Activated naive CD4-positive, alpha-beta T cell treated with Interleukin-2 at 50 U/mL for 16 hours (primary cell): ENCODE measurements at places on chromosomes 16 and 17.
A peak's percentile ranks its signal among the peaks of the same experiment; 100 is the strongest.

DNA sequence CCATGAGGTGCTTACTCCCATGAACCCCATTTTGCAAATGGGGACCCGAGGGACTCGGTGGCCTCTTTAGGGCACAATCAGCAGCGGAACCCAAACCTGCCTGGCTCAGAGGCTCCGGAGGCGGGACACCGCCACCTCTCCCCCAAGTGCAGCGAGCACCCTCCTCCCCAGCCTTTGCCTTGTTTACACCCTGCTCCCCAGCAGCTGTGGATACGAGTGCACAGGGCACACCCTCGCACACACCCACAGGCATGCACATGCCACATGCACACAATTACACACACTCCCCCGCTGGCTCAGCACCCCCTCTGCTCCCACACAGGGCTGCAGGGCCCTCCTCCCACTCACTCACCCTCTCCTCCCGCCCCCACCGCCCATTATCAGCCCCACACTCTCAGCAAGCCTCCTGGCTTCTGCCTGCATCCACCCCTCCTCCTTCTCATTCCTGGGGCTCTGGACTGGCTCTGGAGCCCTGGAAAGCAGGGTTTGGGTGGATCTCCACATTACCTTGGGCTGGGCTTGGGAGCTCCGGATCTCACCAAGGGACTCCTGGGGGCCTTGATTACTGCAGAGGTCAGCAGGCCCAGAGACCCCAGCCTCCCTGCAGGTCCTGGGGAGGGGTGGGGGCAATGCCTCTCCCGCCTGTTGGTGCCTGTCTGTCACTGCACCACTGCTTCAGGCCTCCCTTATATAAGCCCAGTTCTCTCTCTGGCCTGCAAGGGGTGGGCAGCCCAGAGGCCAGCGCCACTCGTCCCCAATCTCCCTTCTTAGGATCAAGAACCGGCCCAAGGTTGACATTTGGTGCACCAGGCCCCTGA, 6.4 kb downstream of the PDK2 start:
- no peak for DNase-seq

- no peak for DNase-seq
Measured at GRCh38 chr16:56779906-56780305, 50.0 kb downstream of the NUP93 start.

- DNase-seq, result no peak
Measured at GRCh38 chr17:3539881-3540540, 17.6 kb downstream of the TRPV3 start.

DNA sequence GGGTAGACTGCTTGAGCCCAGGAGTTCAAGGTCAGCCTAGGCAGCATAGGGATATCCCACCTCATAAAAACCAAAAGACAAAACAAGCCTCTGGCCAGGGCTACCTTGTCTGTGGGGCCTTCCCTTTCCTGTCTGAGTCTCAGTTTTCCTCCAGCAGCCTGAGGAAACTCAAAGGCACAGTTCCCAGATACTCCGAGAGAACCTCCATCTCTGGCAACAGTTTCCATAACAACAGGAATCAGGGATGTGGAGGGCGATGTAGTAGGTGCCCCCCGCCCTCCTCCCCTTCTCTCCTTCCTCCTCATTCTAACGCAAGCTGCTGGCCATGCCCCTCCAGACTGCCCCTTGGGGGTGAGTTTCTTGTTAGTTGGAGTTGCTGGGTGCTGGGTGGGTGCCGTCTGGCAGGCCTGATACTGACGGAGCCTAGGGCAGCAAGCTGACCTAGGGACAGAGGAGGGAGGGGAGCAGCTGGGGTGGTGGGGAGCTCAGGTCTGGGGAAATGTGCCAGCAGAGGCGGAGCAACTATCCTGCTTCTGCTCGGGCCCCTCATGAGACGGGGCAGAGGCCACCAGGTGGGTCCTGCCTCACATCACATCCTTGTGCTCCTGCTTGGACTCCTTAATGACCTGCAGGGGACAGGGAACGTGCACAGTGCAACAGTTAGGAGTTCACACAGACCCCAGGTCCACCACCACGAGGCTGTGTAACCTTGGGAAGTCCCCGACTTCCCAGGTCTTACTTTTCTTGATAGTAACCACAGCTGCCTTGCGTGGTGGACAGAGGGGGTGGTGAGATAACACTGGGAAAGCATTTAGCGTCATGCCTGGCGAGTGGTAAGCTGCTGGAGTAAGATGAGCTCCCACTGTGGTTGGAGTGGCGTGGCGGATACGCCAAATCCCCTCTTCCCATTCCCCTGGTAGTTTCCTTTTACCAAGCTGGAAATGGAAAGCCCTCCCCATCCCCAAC, 7.8 kb upstream of the EFTUD2 start:
- DNase-seq, result no peak

DNA sequence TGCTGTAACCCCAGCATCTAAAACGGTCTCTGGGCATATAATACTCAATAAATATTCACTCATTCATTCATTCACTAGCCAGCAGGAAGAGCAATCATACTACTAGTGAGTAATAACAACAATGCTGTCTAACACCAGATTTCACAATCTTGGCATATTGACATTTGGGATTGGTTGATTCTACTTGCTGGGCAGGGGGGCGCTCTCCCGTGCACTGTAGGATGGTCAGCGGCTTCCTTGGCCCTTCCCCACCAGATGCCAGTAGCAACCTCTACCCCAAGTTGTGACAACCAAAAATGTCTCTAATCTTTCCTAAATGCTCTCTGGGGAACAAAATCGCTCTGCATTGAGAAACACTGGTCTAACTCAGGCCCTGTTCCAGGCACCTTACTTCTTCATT, 20.7 kb downstream of the WFDC1 start:
- no peak for DNase-seq

DNA sequence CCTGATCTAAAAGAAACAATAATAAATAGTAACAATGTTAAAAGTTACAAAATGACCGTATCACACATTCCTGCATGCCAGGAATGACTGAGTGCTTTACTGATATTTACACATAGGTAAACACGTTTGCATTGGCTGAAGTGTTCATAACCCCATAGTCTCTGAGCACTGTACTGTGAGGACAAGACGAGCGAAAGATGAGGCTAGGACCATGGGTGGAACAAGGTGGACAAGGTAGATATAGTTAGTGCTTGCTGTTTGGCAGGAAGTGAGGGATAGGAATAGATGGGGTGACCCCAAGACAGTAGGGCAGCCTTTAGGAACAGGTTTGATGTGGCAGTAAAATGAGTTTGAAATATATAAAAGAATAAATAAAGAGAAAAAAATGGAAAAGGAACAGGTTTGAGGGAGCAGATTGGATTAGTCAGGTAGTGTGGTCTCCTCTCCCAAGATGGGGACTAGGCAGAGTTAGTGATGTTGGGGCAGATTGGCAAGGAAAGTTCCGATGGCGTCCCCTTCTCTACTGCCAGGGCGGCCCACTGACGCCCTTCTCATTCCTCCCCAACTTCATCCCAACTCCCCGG, 452 bp upstream of the E2F4 start:
- no peak for DNase-seq

GRCh38 chr17:81428121-81428515, 32.9 kb downstream of the BAHCC1 start:
- no peak for DNase-seq

GRCh38 chr17:20226814-20227482, 217.8 kb downstream of the SPECC1 start:
- peak; percentile 73 for DNase-seq

DNA sequence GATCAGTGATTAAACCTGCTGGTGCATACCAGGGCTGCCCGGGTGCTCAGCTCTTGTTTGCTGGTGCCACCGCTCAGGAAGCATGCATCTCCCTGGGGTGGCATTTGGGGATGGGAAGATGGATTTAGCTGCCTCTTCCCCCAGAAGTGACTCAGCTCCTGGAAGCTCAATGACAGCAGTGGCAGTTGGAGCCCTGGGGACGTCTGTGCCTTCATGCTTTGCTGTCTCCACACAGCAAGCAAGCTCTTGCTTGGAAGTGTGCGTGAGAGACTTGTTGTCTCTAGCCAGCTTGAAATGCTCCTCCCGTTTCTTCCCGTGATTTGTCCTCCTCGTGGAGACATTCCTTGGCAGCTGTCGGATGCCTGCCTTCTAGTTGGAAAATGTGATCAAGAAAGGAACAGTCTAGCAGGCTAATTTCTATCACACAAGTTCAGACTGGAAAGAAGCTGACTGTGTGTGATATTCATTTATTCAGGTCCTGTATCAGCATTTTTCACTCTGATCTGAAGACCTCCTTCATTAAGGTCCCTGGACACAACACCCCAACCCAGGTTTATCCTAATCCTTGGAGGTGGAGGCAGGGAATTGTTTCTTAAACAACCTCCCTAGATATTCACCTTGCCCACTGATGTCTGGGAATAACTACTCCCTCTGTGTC, 73.0 kb downstream of the BMERB1 start:
- no peak for DNase-seq

DNA sequence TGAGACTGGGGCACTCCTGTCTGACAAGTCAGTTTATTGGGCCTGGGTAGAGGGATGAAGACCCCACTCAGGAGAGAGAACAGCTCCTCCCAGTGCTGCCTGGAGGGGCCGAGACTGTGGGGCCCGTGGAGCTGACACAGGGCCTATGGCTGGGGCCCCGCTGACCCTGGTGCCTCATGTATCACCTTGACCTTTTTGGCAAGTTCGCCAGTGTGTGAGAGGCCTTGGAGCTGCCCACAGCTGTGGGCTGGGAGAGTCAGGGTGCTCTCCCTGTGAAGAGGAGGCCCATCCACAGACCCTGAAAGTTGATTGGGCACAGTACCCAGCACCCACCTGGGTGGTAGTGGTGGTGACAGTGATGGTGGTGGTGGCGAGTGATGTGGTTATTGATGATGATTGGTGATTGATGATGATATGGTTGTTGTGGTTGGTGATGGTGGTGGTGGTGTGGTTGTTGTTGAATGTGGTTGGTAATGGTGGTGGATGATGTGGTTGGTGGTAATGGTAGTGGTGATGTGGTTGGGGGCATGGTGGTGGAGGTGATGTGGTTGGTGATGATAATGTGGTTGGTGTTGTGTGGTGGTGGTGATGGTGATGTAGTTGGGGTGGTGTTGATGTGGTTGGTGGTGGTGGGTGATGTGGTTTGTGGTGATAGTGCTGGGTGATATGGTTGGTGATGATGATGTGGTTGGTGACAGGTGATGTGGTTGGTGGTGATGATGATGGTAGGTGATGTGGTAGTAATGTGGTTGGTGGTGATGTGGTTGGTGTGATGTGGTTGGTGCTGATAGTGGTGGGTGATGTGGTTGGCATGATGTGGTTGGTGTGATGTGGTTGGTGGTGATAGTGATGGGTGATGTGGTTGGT, 29.1 kb downstream of the BAHCC1 start:
- no peak for DNase-seq

GRCh38 chr16:81004646-81005353, 1.9 kb downstream of the CMC2 start:
- no peak for DNase-seq

DNA sequence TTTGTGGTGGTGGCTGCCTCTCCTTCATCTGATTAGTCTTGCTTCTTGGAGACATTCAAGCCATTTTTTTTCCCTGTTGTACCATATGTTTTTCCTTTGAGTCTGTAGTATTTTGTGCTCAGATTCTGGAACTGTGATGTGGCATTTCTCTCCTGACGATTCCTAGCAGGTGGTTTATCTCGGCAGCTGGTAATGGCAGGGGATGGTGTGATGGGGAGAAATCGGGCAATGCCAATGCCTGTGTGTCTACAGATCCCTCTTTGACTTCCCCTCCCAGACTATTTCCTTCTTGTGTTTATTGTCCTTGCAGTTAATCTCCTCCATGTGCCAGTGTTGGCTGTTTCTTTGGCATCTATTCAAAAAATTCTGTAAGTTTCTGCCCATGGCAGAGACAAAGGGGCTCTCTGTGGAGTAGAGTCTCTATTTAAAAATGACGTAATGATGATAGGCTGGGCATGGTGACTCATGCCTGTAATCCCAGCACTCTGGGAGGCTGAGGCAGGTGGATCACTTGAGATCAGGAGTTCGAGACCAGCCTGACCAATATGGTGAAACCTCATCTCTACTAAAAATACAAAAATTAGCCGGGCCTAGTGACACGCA, 90.2 kb upstream of the ERCC4 start:
- DNase-seq, result no peak

DNA sequence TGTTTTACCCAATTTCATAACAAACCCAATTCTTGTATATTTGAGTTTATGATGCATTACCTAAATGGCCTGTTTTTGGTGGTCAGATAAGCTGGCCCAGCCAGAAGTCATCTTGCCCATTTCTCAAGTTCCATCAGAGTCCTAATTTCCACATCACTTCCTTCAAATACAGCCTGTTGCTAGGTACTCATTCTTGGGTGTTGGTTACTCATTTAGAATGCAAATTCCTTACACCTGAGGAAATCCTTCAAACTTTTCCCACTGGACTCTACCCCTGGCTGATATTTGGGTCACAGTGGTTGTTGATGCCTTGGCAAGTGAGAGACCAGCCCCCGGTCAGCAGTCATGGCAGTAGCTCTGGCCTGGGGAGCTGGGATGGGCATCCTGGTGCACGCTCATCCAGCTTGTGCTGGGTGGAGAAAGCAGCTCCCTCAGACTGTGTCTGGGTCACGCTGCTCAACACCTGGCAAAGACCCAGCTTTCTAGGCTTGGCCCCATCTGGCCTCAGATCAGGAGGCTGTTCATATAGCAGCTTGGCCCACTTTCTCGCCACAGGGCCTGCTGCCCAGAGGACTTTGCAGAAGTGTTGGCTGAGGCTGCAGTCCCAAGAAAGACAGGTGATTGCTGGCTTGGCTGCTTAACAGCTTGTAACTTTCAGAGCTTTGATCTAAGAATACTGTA, 25.8 kb downstream of the WSB1 start:
- DNase-seq, result no peak

GRCh38 chr16:52456368-52456767, 90.6 kb downstream of the TOX3 start:
- DNase-seq, result no peak

DNA sequence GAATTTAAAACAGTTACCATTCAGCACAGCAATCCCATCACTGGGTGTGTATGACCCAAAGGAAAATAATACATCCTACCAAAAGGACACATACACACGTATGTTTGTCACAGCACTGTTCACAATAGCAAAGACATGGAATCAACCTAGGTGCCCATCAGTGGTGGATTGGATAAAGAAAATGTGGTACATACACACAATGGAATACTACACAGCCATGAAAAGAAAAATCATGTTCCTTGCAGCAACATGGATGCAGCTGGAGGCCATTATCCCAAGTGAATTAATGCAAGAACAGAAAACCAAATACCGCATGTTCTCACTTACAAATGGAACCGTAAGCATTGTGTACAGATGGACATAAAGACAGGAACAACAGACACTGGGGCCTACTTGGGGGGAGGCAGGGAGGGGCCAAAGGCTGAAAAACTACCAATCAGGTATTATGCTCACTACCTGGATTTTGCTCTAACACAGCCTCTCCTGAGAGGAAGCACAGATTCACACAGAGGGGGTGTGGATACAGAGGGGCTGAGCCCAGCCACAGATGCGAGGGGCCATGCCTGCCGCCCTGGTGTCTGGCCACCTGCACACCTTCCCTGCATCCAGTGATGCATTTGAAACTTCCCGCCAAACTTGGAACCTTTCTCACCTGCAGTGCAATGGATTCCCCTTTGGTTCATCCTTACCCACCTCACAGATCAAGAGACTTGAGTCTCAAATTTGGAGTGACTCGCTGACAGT, 55.9 kb downstream of the USP22 start:
- DNase-seq, result no peak

- DNase-seq, result no peak
Measured at GRCh38 chr16:3782566-3782965, 65.2 kb upstream of the TRAP1 start.

- DNase-seq, result no peak
Measured at GRCh38 chr17:82124101-82124500, 26.1 kb upstream of the FASN start.
